ENCODE measurements at places on chromosomes 6 and 20.

- DNase-seq: no peak
Observed at GRCh38 chr6:170096803-170097504, 193.9 kb downstream of the DLL1 start.

GRCh38 chr6:21508753-21509152, 84.8 kb upstream of the SOX4 start:
- no peak for DNase-seq

- DNase-seq: no peak
Observed at GRCh38 chr6:159874435-159874834, 16.4 kb upstream of the MAS1 start.

DNA sequence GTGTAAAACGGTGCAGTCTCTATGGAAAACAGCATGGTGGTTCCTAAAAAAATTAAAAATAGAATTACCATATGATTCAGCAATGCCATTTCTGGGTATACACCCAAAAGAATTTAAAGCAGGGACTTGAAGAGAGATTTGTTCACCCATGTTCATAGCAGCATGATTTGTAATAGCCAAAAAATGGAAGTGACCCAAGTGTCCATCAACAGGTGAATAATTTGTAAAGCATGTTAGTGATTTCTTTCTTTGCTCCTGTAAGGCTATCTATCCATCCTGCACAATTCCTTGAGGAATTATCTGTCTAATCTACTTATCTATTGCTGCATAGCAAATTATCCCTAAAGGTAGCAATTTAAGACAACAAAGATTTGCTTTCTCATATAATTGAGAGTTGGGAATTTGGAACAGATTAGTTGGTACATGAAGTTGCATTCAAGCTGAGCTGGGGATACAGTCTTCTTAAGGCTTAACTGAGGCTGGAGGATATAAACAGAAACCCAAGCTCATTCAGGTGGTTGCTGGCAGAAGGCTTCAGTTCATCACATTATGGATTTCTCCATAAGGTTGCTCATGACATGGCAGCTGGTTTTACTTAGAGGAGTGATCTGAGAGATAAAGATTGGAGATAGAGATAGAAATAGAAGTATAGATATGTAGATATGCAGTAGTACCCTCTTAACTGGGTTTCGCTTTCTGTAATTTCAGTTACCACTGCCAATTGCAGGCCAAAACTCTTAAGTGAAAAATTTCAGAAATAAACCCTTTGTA, 62.0 kb downstream of the IL22RA2 start:
- DNase-seq: no peak

DNA sequence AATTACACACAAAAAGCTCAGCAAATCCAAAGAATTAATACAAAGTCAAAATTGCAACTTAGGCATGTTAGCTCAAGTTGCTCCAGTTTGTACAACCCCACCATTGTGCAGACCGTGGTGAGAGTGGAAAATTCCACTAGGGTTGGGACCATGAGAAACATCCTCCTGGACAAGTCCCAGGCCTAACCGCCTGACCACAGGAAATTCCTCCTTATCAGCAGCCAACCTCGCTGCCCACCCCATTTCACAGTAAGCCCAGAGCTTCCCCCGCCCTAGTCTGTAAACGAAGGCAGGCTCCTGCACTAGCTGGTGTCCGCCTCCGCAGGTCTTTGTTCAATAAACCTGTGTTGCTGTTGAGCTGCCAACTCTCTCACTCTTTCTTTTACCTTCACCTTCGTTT, 1023.3 kb downstream of the EYS start:
- no peak for DNase-seq

- no peak for DNase-seq
Observed at GRCh38 chr20:58000861-58001260, 227.6 kb downstream of the ANKRD60 start.

- DNase-seq: no peak
Observed at GRCh38 chr6:1663511-1663910, 53.8 kb downstream of the FOXC1 start.

DNA sequence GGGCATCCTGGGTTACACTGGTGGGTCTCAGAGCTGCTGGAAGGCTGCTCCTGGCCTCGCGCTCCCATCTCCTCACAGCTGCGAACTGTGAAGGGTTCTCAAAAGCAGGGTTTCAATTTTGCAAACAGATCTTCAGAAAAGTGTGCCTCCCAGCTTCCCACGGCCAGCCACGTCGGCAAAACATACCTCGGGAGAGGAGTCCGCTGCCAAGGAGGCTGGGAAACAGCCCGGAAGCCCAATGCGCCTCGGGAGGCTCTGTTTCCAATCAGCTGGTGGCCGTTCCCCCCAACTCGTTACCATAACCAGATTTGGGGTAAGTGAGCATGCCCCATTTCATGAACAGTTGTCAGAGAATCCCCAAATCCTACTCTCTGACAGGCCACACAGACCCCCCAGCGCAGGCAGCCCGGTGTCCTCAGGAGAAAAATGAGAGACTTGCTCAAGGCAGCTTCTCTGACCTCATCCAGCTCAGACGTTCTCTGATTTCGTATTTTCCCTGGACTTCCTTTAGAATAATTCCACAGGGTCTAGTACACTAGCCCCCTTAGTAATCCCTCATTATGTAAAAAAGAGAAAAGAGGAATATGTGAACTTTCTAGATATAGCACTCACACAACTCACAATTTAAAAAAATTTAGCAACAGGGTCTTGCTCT, 98.4 kb downstream of the SNX5 start:
- no peak for DNase-seq

- DNase-seq: no peak
Observed at GRCh38 chr6:166826264-166826663, 130.1 kb downstream of the RNASET2 start.

DNA sequence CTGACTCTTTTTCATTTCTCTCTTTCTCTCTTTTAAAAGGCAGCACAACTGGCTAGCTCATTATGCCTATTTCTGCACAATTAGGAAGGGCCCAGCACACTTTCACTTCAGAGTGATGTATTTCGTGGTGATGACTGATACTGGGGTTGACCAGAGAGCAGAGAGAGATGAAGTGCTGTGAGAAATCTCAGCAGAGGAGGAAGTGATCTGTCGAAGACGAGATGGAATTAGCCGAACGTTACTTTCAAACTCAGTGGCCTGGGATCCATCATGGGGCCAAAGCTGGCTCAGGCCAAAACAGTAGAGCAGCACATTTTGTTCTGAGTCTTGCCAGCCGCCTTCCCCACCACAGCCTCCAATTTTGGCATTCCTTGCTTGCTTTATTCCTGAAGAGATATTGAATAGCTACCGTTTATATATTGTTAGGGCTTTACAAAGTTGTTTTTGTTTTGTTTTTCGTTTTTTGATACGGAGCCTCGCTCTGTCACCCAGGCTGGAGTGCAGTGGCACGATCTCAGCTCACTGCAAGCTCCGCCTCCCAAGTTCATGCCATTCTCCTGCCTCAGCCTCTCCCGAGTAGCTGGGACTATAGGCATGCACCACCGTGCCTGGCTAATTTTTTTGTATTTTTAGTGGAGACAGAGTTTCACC, 213.2 kb upstream of the ECI2 start:
- no peak for DNase-seq

DNA sequence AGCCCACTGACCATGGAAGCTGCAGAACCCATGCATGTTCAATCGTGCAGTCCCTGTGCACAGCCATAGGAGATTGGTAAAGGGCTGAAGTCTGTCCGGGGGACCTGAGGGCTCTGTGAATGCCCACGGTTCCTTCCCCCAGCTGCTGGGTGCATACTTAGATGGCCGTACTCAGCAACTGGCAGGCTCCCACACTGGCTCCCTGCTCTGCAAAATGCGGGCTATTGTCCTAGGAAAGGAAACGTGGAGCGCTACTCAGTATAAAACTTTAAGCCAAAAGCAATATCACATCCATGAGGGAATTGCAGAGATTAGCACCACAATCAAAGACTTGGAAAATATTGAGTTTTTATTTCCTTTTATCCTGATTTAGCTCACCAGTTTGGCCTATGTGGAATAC, 202.0 kb downstream of the WDR27 start:
- DNase-seq: no peak

GRCh38 chr20:53736757-53737395, 143.2 kb upstream of the ZNF217 start:
- no peak for DNase-seq

GRCh38 chr20:24597051-24597450, 127.6 kb downstream of the SYNDIG1 start:
- no peak for DNase-seq

- peak; percentile 57 for DNase-seq
Observed at GRCh38 chr6:31681135-31681671, 336 bp upstream of the LY6G5C start.

DNA sequence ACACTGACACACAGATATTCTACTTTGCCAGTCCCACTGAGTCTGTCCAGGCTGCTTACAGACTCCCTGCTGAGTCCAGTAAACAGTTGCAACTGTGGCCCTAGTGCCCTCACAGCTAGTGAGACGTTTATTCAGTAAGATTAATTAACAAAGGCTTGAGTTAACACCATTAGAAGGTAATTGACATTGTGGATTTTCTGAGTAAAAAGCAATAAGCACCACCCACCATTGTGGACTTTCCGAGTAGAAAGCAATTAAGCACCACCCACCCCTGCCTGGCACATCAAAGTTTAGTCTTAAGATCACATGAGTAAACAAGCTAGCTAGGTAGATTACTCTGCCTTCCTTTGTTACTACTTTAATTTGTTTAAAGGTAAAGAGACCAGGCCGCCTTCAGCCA, 408.6 kb upstream of the IMPG1 start:
- no peak for DNase-seq

GRCh38 chr6:80158478-80158989, 52.1 kb downstream of the BCKDHB start:
- DNase-seq: no peak

- DNase-seq: no peak
Observed at GRCh38 chr6:113888956-113889630, 31.9 kb downstream of the MARCKS start.

DNA sequence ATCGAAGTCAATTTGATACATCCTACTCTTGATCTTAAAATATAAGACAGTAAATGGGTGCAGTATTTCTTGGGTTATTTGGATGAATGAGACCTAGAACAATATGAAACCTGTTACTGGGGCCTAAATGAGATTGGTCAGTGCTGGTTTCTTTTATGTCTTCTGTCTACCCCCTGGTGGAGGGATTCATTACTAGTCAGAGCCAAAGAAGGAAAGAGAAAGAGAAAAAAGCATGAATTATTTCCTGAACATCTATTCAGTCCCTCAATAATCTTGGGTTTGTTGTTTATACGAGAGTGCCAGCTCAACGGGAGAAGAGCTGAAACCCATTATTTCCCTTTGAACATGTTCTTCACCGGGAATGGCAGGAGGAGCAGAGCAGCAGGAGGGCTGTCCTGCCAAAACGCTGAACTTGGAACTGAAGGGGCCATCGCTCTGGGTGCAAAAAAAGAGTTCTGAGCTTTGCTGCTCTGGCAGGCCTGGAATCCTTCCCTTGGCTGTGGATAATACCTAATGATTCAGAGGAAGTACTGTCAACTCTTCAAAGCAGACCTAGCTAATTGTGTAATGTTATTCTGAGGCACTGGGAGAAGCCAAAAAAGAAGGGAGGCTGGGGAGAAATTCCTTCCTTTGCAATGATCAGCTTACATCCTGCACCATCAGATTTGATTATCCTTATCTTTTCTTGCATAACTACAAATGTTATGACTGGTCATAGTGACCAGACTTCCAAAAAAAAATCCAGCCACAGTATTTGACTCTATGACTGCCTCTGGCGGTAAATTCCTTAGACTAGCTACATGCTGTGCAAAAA, 72.0 kb downstream of the BLOC1S5 start:
- no peak for DNase-seq

- no peak for DNase-seq
Observed at GRCh38 chr6:142387997-142388815, 86.4 kb downstream of the ADGRG6 start.

- no peak for DNase-seq
Observed at GRCh38 chr6:125746019-125746414, 3.4 kb upstream of the HEY2 start.

DNA sequence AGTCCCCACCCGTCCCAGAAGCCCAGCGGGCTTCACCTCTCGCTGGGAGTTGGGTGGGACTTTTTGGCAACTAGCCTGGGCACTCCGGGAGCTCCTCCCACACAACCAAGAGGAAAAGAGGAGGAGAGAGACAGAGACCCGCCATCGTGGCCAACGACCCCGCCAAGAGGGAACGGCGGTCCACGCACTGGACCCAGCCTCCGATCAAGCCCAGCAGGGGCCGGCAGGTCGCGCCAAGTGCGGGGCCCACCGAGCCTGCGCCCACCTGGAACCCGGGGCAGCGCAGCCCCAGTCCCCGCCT, 3.0 kb upstream of the TMEM14C start:
- DNase-seq: no peak

- DNase-seq: no peak
Observed at GRCh38 chr20:48600470-48600945, 227.3 kb downstream of the PREX1 start.

- DNase-seq: no peak
Observed at GRCh38 chr6:149217466-149217888, 100.0 kb upstream of the TAB2 start.

- no peak for DNase-seq
Observed at GRCh38 chr6:135230711-135231468, 49.8 kb downstream of the MYB start.

- no peak for DNase-seq
Observed at GRCh38 chr20:49560646-49561045, 7.3 kb downstream of the PTGIS start.

DNA sequence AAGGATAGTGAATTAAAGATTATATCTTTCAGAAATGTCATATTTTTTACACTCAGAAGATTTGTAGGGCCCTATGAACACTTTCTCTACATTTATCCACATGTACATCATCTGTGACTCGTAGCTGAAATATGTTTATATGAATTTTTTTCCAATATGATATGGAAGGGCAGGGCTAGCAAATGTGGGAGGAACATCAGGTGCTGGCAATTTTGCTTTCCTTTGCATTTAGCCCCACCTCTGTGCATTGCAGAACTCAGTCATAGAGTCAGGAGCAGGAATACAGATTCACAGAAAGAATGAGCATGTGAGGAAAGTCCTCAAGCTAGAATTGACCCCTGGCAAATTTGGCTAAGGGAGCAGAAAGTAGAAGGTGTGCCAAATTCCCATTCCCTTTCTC, 129.9 kb downstream of the CRYBG1 start:
- DNase-seq: no peak

GRCh38 chr6:72218125-72218524, 331.8 kb downstream of the RIMS1 start:
- no peak for DNase-seq

DNA sequence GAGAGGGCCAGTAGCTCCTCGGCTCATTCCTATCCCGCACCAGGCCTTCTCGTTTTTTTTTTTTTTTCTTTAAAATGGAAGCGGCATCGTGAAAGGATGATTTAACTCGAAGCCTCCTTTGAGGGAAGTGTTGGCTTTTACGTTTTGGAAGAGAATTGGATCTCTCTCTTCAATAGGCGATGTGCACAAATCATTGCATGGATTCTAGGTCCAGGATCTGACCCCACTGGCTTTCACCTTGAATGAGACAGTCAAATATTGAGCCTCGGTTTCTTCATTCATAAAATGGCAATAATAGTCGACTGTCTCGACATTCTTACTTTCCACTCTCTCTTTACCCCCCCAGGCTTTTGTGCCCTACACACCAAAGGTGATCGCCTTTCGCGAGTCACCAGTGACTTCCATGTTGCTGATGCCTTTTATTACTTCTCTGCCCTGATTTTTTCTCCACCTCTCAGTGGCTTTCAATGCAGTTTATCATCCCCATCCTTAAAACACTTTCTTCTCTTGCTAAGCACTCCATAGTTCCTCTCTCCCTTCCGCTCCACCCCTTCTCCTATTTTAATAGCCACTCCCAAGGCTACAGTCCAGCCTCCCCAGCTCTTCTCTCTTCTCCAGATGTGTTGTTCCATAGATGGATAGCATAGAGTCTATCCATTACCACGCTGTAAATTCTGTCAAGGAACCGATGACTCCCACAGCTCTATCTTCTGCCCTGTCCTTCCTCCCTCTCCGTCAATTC, 473 bp upstream of the DTNBP1 start:
- DNase-seq: no peak

GRCh38 chr20:32285621-32286371, 8.3 kb downstream of the KIF3B start:
- peak; percentile 63 for DNase-seq
